ENCODE measurements at places on chromosomes 5 and 9.

DNA sequence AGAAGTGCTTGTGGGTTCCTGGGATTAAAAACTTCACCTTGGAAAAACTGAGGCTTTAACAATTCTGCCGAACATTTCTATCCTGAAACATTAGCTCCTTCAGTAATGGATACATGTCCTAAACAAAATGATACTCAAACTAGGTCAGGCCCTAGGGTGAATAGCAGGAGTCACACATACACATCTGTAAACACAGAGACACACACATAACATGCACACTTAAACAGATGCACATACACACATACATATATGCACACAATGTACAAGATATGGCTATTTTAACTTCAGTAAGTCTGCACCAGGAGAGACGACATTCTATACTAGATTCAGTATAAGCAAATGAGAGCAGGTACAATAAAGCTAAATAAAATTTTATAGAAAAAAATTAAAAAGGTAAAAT lies 124.4 kb downstream of the DCP2 start:
- no peak for DNase-seq

DNA sequence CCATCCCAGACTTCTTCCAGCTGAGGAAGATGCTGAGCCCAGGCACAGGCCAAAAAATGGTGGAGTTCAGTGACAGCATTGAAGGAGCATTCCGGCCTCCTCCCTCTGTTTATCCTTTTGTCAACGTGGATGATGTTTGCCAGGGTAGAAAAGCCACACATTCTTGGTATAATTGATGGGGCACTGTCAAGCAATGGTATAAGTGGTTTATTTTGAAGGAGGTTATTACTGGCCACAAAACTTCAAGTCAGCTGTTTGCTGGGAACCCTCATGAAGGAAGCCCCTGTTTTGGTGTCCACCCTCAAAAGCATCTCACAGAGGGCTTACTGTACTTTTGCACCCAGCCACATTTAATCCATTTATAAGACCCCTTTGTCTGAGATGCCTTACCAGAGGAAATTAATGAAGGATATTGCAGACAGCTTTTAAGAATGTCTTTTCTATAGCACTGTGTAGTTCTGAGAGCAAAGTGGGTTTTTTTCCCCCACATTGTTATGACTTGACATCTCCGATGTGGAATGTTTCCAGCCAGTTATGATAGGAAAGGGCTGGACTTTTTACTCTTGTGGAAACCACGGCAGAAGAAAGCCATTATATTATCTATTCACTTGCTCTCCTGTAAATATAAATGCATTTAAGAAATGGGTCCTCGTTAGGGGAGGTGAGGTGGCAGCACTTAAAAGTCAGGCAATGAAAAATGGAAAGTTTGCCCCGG lies 95.5 kb upstream of the SPATA31D4 start:
- no peak for DNase-seq

DNA sequence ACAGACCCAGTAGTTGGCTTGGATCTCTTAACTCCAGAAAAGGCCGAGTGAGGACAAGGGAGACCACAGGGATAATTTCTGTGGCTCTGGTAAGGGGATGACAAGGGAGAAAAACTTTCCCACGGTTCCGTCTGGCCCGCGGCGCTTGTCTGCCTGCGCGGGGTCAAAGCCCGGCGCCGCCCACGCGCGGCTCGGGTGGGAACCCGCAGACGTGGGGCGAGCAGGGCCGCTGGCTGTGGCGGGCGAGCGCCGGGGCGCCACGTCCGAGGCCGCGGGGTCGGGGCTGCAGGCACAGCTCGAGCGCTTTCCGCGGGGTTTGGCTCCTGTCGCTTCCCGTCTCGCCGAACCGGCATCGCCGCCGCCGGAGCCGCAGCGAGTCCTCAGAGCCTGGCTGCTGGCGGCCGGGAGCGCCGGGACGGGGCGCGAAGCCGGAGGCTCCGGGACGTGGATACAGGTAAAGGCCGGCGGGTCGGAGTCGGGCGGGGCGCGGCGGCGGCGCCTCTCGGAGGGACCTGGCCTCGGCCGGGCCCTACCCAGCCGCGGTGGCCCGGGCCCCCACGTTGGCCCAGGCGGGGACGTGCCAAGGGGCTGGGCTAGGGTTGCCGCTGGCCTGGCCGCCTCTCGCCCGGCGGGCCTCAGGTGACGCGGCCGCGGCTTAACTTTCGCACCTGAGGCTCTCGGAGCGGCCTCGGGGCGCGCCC lies at the start of gene RNF180:
Gene RNF180, plus strand, starts transcription at position 344 of the 701 bp plus-strand sequence. CDS start 34,965 bp downstream, outside the sequence.
- DNase-seq, result no peak

- no peak for DNase-seq
These were observed 302.4 kb downstream of the RAB3C start for GRCh38 chr5:58885260-58885659.

DNA sequence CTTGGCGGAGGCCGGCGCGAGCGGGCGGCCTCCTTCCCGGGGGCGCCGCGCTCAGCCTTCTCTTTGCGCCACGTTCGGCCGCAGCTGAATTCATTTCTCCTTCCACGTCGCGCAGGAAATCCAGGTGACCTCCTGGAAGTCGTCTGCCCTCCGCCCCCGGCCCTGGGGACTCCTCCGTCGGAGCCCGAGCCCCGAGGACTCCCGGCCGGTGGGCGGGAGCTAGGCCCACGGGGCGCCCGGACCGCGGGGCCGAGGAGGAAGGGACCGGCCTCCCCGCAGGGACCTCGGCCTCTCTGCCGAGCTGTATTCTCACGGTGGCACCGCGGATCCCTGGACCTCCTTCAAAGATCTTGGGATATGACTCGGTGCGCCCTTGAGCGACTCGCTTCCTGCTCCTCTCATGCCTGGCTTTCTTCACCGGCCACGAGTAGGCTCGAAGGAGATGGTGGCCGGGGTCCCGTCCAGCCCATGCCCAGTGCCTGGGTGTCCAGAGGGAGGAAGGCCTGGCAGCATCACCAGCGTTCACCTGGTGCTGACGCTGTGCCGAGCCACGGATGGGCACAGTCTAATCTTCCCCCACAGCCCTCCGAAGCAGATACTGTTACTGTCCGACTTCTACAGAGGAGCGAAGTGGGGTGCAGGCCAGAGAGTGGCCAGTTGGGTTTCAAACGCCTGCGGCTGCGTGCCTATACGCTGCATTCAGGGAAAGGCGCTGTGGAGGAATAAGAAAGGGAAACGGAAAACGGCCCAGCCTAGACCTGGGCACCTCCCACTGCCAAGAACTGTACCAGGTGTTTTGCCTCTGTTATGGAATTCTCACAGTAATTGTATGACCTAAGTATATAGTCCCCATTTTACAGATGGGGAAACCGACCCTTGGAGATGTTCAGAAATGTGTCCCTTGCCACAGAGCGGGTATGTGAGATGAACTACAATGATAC lies 47.3 kb downstream of the PAX5 start:
- no peak for DNase-seq

DNA sequence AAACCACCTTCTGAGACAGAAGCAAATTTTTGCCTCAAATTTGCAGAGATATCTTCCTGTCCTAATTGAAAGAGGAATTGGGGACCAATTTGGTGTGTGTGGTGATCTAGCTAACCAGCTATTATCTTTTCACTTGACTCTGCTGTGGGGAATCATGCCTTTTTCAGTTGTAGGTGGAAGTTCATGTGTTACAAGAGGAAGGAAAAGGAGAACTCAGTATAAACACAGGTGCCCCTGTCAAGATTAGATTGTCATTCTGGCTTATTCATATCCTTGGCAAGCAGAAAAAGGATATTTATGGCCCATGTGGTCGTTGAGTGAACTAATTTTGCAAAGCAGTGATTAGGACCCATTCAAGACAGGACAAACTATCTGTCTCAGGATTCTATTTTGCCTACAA lies 336.8 kb upstream of the SLC30A5 start:
- DNase-seq, result no peak

DNA sequence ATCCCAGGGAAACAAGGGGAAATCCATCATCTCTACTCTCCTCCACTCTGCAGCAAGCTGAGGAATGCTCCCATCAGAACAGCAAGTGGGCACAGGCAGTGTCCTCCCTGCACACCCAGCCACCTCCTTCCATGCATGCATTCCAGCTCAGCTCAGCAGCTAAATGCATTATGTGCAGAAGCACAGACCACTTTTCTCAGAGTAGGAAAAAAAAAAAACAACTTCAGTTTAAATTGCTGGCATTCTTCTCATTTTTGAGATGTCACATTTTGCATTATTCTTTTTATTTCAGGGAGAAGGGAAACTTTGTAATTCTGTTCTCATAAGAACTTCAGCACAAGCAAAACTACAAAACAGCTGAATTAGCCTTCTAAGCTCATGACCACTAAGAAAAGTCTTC lies 312.2 kb downstream of the SEMA5A start:
- no peak for DNase-seq
